Activated naive CD8-positive, alpha-beta T cell treated with anti-CD3 and anti-CD28 coated beads for 36 hours (primary cell): ENCODE measurements at places on chromosomes 1 and 21.

DNA sequence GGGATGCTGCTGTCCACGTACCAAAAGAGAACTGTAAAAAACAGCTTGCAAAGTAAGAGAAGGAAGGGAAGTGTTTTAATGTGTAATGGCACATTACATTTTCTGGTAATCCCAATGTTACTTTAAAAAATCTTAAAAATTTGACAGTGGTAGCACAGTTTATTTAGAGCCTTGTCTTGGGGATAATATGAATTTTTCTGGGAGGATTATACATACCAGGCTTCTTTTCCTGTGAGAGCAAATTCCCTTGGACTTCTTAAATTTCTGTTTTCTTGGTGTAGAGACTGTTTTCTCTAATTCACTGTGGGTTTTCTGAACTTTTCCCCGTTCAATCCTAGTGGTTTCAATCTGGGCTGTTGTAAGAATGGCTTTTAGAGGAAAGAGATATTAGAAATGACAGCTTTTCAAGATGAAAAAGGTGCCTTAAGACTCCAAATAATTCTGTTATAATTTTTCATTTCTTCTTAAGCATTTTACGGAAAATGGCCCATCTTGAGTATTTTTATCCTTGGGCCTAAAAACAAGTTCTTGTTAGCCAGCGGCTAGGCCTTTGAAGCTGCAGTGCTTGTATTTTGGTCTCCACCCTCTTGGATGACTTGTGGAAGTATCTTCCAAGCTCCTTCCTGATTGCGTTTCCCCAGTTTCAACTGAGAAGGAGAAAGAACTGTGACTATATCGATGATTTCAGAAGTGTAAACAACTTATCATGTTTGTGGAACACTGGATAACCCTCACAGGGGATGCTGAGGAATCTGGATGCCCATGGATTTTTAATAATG lies 70.0 kb downstream of the LEPR start:
- DNase-seq, result no peak

DNA sequence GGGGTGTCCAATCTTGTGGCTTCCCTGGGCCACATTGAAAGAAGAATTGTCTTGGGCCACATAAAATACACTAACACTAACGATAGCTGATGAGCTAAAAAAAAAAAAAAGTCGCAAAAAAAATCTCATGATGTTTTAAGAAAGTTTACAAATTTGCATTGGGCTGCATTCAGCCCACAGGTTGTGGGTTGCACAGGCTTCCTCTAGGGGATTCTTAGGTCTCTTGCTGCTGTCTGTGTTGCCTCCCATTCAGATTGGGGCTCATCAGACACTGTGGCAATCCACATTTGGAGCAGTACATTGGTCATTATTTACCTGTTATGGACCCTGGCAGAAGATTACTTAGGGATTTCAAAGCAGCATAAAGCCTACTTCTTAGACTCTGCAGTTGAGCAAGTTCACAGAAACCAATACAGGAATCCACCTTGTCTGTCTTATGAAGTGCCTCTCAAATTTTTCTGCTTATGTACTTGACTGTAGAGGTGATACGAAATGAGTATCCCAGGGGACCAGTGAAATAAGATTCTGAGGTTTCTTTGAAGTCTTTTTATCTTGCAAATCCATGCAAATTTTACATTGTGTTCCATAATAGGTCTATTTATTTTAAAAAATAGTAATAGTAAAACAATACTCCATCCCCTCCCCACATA lies 205.5 kb downstream of the RPS6KC1 start:
- DNase-seq, result no peak

- DNase-seq, result no peak
Observed at GRCh38 chr1:22491995-22492715, 40.5 kb downstream of the ZBTB40 start.

GRCh38 chr1:6975331-6976043 lies 190.2 kb downstream of the CAMTA1 start:
- DNase-seq, result no peak

DNA sequence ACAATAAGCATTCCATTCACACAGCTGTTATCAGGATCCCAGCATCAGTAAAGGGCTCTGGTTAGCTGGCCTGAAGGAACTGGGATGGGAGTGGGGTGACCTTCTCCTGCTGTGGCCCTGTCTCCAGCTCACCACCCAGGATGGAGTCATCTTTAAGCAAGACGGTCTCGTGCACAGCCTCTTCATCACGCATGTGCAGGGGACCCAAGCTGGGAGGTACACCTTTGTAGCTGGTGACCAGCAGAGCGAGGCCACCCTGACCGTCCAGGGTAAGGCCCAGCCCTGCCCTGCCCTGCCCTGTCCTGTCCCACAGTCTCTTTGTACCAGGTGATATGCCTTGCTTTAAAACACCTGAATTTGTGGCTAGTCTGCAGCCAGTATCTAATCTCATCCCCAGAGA lies 24.3 kb downstream of the IGFN1 start:
- no peak for DNase-seq

DNA sequence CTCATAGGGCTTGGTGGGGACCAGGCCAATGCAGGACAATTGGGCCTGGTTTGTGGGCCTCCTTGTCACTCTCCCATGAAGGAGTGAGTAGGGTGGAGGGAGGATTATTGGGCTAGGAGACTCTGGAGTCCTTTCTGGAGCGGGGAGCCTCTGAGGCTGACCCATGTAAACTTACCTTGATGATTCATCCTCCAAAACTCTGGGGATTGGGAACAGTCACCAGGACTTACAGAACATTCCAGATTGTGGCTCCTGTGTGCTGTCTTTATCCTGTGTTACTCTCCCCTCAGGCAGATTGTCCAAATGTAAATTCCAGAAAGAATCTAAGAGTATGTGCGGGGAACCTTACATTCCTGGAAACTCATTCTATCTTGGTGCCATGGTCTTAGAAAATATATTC lies 197.6 kb downstream of the CAMTA1 start:
- no peak for DNase-seq

GRCh38 chr1:14745789-14746188 lies 147.3 kb downstream of the KAZN start:
- no peak for DNase-seq
